NCI-H1436 (cell line): ENCODE measurements at places on chromosomes 6 and 20.

- DNase-seq: no peak
These were observed 255.9 kb upstream of the DEFB112 start for GRCh38 chr6:50305660-50306059.

DNA sequence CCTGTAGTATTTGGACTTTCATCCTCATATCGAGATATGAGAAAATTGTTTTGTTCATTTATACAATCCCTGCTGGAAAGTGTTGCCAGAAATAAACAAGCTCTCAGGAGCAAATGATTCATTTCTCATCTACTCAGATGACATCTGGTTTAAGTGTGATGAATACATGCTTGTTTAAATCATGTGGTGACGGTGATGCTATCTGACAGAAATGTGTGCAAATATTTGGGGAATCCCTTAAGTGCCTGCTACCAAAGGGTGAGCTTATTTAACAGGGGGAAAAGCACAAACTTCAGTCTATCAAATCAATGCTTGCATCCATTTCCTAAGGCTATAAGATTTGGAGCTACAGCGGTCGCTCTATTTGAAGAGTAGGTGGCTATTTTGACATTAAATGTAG lies 368.3 kb upstream of the SASH1 start:
- DNase-seq: no peak

- DNase-seq: no peak
These were observed 44.8 kb downstream of the RIPOR2 start for GRCh38 chr6:24891004-24891403.

DNA sequence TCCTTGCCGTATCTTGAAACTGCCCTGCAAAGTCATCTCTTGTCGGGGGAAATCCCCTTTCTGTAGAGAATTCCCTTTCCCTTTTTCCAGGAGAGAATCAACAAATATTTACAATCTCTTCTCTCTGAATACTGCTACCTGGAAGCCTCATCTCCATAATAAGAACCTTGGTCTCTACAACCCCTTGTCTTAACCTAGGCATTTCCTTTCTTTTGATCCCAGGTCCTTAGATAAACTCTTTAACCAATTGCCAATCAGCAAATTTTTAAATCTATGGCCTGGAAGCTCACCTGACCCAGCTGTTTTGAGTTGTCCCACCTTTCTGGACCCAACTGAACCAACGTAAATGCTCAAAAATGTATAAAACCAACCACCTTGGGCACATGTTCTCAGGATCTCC lies 30.6 kb upstream of the SEC63 start:
- DNase-seq: no peak

DNA sequence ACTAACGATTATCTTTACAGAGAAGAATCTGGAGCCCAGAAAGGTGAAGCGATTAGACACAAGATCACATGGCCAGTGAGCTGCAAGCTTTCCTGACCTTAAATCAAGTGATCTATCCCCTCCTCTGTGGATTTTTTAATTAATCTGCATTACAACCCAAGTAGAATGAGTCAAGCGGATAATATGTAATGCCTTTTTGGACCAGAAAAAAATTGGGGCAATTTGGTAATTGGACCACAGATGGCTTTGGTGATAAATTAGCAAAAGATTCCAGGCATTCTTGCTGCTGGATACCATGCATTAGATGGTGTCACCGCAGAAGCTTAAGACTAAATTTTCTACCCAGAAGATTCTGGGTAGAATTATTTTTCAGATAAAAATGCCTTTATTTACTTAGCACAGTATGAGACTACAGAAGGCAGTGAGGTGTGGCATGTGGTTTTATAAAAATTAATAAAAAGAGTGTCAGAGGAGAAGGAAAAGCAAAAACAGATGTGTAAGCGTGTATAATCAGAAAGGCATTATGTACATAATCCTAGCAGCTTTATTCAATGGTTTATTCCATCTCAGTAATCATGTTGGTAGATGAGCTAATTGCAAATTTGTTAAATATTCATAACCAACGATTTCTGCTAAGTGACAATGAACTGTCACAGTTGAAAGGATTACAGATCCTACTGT lies 53.9 kb upstream of the PCSK2 start:
- DNase-seq: no peak

DNA sequence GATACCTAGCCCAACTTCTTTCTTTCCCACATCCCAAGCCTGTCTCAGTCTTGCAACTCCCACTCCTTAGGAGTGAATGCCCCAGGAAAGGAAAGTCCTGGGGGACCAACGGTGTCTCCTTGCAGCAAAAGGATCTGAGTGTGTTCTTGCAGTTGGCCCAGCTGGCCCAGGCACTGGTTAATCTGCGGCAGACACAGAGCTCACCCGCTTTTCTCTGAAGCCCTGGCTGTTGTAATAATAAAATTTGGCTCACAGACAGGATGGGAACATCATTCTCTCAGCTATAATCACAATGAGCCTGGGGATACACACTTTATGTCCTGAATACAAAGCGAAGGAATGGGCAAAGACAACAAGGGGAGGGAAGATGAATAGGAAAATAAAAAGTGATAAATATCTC lies 287.0 kb upstream of the PRND start:
- DNase-seq: no peak

DNA sequence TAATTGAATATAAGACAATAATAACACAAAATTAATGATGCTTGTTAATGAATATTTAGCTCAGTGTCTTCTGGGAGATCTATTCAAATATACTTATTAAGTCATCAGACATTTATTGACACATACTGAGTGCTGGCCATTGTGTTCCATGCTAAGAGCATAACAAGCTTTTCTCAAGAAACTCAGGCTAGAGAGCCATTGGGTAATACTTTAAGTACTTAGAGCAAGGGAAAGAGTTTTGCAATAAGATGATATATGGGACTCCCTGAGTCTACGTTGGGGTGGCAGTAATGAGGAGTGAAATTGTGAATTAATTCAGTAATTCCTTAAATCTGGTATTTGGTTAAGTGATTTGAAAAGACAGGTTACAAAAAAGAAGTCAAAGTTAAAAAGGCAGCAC lies 11.1 kb downstream of the TMEM200A start:
- DNase-seq: no peak

DNA sequence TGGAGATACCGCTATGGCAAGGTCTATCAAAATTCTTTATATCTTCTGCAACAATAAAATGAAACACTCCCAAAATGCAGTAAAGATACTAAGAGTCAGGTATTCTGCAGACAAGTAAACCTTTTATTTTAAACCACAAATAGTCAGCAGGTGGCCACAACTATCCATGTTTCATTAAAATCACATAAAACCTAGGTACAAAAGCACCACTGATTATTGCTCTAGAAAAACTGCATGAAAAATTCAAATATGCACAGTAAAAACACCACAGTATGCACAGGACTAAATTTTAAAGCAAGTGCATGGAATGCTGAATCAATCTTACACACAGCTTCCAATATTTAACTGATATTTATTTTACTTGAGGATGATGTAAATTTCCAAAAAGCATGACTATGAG lies 33.3 kb downstream of the HMGN3 start:
- DNase-seq: no peak

DNA sequence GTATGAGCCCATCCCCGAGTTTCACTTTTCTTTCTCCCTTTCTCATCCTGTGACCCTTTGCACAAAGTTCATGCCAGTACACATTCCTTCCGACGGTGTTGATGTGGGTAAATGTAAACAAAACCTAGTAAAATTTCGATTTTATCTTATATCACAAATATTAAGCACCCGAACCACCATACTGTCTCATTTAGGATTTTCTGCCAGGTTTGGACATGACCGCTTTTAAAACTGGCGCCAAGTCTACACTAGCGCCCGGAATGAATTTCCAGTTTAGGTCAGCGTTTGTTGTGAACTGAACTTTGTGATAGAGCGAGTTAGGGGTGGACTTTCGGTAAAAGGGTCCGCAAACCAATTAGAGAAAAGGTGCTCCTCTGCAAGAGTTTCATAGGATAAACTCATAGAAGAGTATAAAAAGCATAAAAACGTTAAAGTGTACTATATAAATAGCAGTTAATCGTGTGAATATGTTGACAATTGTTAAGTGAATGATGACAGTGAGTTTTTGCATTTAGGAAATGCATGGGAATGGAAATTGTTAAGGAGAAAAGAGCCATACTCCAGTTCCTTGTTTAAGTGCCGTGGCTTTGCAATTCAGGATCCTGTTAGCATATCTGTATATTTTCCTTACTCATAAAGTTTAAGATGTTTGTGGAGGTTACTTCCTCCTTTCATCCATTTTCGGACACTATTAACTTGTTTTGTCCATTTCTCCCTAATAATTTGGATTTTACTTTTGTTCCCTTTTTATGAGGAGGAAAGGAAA lies 937 bp downstream of the AKAP7 start:
- DNase-seq: no peak

GRCh38 chr6:129353067-129353466 lies 356.9 kb downstream of the ARHGAP18 start:
- DNase-seq: no peak
